ENCODE measurements at places on chromosomes 4 and X. TPM values are rescaled to one million over a fixed set of nuclear protein-coding genes. Genes with fewer than 3 reads are reported as not detected.

The BANK1 gene
- 0.34 TPM for total RNA-seq

The STARD8 gene
- 15.8 TPM for total RNA-seq

The TCEAL4 gene
- total RNA-seq: 35.4 TPM

The GPC3 gene
- 2.3 TPM for total RNA-seq

The SLC7A11 gene
- not detected for total RNA-seq

The VEGFD gene
- 6.9 TPM for total RNA-seq

The DGAT2L6 gene
- total RNA-seq: not detected

The CT47B1 gene
- not detected for total RNA-seq

The NOX1 gene
- not detected for total RNA-seq

The CTSO gene
- 4.0 TPM for total RNA-seq

The PDZD4 gene
- total RNA-seq: 2.1 TPM

The DUSP21 gene
- total RNA-seq: not detected

The TLR6 gene
- total RNA-seq: 1.2 TPM

The PAGE2 gene
- not detected for total RNA-seq

The FAM236C gene
- total RNA-seq: not detected

The GSX2 gene
- total RNA-seq: not detected

The GPR173 gene
- 0.13 TPM for total RNA-seq

The PWWP3B gene
- 3.4 TPM for total RNA-seq

The VCX3B gene
- total RNA-seq: not detected

The NPY1R gene
- total RNA-seq: 1.2 TPM

The TRO gene
- 0.81 TPM for total RNA-seq
